ENCODE measurements at places on chromosomes 1 and 21.

DNA sequence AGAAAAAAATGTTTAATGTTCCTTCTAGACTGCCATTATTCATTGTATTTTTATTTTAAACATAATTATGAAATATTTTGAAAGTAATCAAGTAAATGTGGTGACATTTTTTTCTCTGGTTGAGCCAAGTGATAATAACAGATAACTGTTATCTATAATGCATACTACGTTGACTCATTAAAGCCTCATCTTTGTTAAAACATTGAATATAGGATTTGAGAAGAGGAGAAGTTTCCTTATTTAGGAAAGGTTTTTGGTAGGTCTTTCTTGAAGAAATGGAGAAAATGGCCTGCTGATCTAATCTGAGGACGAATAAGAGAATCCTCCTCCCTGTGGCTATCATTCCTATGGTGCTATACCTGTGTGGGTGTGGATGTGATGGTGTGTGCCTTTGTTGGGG lies 89.0 kb downstream of the NFIA start:
- no peaks in the 10 kb centered on the region for H3K36me3 ChIP-seq
- H3K4me3 ChIP-seq = no peak overlapping the region
- peaks cover 26% of the 10 kb centered on the region for H3K4me1 ChIP-seq
- DNase-seq = no peak

GRCh38 chr21:36428761-36429432 lies 43.7 kb downstream of the CHAF1B start:
- H3K36me3 ChIP-seq = no peaks in the 10 kb centered on the region
- H3K27me3 ChIP-seq = no peaks in the 10 kb centered on the region
- H3K4me1 ChIP-seq = peaks cover 26% of the 10 kb centered on the region
- peak; percentile 4 for DNase-seq
- no peak overlapping the region for H3K27ac ChIP-seq
- no peak overlapping the region for H3K4me3 ChIP-seq

GRCh38 chr1:30290581-30290980 lies 432.8 kb downstream of the MATN1 start:
- no peaks in the 10 kb centered on the region for H3K36me3 ChIP-seq
- H3K4me3 ChIP-seq = no peak overlapping the region
- no peak overlapping the region for H3K27ac ChIP-seq
- no peaks in the 10 kb centered on the region for H3K27me3 ChIP-seq

- no peaks in the 10 kb centered on the region for H3K4me1 ChIP-seq
- no peaks in the 10 kb centered on the region for H3K27me3 ChIP-seq
- no peak overlapping the region for H3K27ac ChIP-seq
- H3K36me3 ChIP-seq = no peaks in the 10 kb centered on the region
- H3K4me3 ChIP-seq = no peak overlapping the region
- no peak for DNase-seq
These were observed 9.2 kb upstream of the PKNOX1 start for GRCh38 chr21:42965211-42965560.

GRCh38 chr1:193259636-193260035 lies 73.2 kb upstream of the B3GALT2 start:
- H3K4me3 ChIP-seq = no peak overlapping the region
- 0 out of 2 replicates have a peak, but pooled peaks cover 16% of the 10 kb centered on the region for H3K36me3 ChIP-seq
- H3K27ac ChIP-seq = no peak overlapping the region
- H3K4me1 ChIP-seq = no peaks in the 10 kb centered on the region
- no peak for DNase-seq

DNA sequence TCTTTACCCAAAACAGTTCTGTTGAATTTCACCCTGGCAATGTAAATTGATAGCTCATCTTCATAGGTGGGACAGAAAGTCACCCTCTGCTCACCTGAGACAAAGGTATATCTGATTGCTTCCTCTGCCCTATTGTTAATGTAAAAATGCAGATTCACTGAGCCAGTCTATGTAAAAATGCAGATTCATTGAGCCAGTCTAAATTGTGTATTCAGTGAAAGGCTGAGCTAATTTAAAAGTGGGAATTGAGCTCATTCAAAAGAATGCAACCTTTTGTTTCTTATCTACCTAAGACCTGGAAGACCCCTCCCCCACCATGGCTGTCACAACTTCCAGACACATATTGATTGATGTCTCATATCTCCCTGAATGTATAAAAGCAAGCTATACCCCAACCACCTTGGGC lies 4.8 kb upstream of the MYSM1 start:
- H3K36me3 ChIP-seq = no peaks in the 10 kb centered on the region
- H3K27ac ChIP-seq = no peak overlapping the region
- H3K4me1 ChIP-seq = no peaks in the 10 kb centered on the region
- no peak for DNase-seq

DNA sequence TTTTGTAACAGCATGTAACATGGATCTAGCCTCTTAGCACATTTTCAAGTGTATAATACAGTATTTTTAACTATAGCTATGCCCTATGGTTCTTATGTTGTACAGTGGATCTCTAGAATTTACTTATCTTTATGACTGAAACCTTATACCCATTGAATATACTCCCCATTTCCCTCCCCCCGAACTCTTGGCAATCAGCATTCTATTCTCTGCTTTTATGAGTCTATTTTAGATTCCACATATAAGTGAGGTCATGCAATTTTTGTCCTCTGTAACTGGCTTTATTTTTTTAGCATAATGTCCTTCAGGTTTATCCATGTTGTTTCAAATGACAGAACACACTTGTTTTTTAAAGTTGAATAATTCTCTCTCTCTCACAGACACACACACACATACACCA lies 3.1 kb upstream of the GBP6 start:
- no peaks in the 10 kb centered on the region for H3K36me3 ChIP-seq
- no peak overlapping the region for H3K4me3 ChIP-seq
- H3K27ac ChIP-seq = no peak overlapping the region
- H3K27me3 ChIP-seq = no peaks in the 10 kb centered on the region

GRCh38 chr1:47555306-47555705 lies 117.5 kb downstream of the FOXD2 start:
- DNase-seq = no peak
- peaks cover 10% of the 10 kb centered on the region for H3K27me3 ChIP-seq
- no peak overlapping the region for H3K27ac ChIP-seq
- H3K4me1 ChIP-seq = no peaks in the 10 kb centered on the region
- no peaks in the 10 kb centered on the region for H3K36me3 ChIP-seq

- H3K27ac ChIP-seq = no peak overlapping the region
- H3K4me1 ChIP-seq = 0 out of 2 replicates have a peak, but pooled peaks cover 3% of the 10 kb centered on the region
- DNase-seq = no peak
- H3K27me3 ChIP-seq = 0 out of 2 replicates have a peak, but pooled peaks cover 7% of the 10 kb centered on the region
These were observed 173.4 kb downstream of the SETD4 start for GRCh38 chr21:35886887-35887286.

DNA sequence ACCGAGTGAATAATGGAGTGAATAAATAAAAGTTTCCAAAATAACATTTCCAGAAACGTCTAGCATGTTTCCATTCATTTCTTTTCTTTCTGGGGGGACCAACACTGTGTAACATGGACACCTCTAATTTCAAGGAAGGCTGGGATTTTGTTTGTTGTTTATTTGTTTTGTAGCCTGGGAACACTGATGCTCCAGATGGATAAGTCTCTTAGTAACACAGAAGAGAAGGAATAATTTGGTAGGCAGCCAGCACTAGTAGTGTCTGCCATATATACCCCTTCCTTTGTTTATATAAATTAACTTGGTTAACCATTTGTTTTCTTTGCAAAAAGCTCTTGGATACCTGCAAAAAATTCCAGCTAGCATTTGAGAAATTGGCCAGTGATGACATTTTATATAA lies 411.4 kb upstream of the DEPDC1 start:
- DNase-seq = no peak
- no peaks in the 10 kb centered on the region for H3K27me3 ChIP-seq
- H3K36me3 ChIP-seq = no peaks in the 10 kb centered on the region

- no peaks in the 10 kb centered on the region for H3K27me3 ChIP-seq
- no peak overlapping the region for H3K27ac ChIP-seq
- H3K36me3 ChIP-seq = no peaks in the 10 kb centered on the region
- DNase-seq = peak; percentile 87
- H3K4me3 ChIP-seq = no peak overlapping the region
- H3K4me1 ChIP-seq = peaks cover 7% of the 10 kb centered on the region
These were observed 292.2 kb downstream of the SMYD3 start for GRCh38 chr1:246214708-246215509.

DNA sequence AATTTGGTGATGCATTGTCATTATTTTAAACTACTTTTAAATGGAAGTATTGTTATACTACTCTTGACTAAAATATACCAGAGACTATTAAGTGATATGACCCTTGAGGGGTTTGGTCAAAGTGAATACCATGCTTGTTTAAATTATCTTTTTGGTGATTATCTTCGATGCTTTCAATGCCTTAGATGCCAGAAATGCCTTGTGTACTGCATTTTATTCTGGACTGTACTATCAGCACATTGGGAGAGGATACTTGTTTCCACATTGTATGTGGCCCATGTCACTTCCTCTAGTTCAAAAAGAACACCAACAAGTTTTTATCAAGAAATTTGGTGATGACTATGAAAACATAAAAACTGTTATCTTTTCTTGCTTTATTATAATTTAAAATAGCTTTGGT lies 16.3 kb downstream of the MAP3K7CL start:
- H3K4me1 ChIP-seq = peaks cover 62% of the 10 kb centered on the region
- 0 out of 2 replicates have a peak overlapping the region, but pooled peaks have one; percentile 1 for H3K4me3 ChIP-seq
- H3K27me3 ChIP-seq = no peaks in the 10 kb centered on the region
- no peaks in the 10 kb centered on the region for H3K36me3 ChIP-seq
- no peak for DNase-seq

Data from GM23248 (cell line).